ENCODE measurements at places on chromosomes 2 and 18.
A peak's percentile ranks its signal among the peaks of the same experiment; 100 is the strongest.

DNA sequence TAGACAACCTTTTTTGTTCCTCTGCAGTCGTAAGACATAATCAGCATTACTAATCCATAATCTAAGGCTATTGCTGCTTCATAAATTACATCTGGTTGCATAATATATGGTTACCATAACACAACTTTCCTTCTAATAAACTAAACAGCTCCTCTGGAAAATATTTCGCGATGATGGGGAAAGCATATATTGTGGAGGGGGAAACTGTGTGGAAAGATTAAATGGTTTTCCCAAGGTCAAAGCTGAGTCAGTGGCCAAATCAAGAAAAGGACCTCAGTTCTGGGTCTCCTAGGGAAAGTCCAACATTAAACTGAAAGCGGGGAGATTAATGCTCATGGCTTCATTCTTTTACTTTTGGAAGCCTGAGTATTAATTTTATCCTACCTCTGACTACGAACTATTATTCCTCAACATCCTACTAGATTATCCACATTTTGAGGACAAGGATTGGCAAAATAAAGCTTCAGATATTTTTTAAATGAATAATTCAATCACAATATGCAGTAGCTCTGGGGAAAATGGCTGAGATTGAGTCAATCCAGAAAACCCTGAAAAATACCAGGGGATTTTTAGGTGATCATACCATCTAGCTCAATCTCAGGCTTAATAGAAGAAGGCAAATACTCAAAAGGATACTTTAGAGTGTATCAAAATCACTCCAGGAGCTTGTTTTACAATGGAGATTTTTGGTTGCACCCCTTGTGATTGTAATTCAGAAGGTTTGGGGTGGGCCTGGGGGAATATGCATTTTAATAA is 33.8 kb upstream of the STK17B start:
- no peak for DNase-seq

DNA sequence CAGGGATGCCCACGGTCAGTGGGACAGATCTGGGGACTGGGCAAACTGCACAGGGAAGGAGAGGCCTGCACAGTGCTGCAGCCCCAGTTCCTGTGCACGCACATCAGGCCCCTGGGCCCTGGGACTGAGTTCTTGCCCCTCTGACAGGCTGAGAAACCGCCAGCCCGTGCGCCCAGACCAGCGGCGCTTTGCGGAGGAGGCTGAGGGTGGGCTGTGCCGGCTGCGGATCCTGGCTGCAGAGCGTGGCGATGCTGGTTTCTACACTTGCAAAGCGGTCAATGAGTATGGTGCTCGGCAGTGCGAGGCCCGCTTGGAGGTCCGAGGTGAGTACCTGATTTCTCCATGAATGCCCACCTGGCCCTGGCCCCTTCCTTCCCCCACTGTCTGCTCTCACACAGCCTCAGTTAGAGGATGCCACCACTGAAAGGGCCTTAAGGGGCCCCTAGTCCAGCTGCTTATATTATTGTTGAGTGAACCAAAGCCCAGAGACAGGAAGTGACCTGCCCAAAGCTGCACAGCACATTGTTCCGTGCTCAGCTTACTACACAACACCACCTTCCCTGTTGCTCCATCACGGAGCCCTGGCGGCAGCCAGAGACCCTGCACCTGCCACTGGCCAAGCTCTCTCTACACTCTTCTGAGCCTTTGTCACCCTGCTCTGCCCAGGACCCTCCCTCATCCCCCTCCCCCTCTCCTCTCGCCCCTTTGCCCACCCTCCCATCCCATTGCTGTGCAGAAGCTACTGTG is 29.8 kb downstream of the SPEG start:
- no peak for DNase-seq

- no peak for DNase-seq
These were observed 7.3 kb upstream of the CENPA start for GRCh38 chr2:26778507-26778906.

DNA sequence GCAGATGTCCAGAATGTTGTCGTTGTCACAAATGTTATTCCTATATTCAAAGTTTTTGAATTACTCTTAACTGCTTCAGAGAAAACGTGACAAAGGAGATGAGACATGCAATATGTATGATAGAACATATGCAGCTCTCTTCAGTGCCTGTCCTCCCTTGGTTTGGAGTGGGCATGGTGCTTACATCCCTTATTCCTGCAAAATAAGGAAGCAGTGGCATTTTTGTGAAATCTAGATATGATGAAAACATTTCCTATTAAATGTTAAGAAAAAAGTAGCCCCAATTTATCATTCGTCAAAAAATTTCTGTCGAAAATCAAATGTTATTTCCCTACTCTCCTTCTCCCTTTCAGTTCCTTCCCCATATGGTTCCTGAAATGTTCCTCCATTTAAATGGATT is 457.5 kb upstream of the FANCL start:
- DNase-seq = no peak

DNA sequence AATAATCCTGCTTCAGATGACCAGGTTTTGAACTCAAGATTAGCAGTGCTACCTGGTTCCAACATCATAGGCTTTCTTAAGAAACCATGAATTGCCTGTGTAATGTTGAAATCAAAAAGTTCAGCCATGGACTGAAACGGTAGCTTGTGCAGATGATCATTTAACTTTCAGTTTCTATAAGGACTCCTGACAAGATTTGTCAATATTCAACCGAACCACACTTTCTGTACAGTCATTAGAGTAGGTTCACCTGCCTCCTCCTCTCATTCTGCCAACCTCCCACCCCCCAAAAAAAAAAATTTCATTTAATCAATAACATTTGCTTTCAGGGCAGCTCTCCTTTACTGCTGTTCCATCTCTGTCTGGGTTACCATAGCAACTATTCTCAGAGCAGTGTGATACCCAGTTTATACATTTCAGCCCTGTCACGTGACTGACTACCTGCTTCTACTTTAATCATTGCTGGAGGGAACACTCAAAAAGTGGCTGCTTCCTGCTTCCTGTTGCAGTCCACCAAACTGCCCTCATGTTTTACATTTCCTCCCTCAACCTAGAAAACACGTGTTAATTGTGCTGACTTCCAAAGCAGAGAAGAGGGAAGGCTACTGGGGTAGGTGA is 275.5 kb downstream of the SS18 start:
- no peak for DNase-seq

- DNase-seq = peak; percentile 74
These were observed 30.7 kb downstream of the GPD2 start for GRCh38 chr2:156466739-156467405.

DNA sequence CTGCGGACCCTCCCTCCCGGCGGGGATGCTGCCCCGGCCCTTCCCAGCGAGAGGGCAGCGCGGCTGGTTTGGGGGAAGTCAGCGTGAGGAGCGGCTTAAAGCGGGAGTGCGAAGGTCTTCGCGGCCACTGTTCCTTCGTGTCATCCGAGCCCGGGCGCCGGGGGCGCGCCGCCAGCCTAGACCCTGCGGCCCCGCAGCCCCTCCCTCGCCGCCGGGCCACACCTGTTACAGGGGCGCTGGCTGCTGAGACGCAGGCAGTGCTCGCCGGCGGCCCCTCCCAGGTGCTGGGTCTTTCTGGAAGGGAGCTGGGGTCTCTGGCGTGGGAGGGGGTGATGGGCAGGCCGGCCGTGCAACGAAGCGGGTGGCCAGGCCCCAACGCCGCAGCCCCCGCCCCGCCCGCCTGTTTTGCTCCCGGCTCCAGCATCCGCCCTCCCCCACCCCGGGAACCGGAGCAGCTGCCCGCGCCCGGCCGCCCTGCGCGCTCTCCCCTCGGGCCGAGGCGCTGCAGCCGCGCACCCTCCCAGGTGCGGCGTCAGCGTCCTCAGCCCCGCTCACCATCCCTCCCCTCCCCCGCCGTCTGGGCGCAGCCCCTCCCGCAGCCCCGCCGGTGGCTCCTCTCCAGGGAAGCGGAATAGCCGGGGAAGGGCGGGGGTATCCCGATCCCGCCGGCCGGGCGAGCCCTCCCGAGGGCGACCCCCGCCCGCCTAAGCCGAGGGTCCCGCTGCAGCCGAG is 727 bp downstream of the KIF1A start:
- DNase-seq = no peak

DNA sequence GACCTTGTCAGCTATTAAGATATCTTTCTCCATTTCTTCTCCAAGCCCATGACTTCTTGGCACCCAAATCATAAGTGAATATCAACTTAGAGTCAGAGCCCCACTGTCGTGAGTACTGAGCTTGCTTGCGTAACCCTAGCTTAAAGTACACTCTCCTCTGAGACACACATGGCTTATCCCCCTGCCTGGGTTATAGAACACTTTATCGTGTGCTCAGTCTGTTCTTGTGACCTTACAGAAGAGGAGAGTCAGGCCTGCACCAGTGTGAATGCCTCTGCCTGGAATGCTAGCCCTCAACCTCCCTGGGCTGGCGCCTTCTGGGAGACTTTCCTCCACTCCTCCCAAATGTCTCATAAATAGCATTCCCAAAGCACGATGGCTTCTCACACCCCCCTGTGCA is 79.3 kb downstream of the CEP192 start:
- DNase-seq = peak; percentile 77

DNA sequence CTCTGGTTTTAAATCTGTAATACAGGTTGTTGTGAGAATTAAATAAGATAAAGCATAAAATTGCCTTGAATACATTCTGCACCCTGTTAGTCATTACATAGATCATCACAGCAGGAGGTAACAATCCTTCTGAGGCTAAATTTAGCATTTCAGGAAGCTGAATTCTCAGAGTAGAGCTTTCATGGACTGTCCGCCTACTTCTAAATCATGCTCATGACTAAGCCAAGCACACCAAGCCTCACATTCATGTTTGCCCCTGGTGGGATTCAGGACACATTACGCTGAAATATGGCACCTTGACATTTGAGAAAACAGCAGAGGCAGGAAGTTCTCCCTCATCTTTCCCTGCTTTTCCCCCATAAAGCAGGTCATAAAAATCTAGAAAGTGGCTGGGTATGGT is 16.6 kb upstream of the PIK3C3 start:
- peak; percentile 98 for DNase-seq

GRCh38 chr2:94956797-94957391 is 68.6 kb upstream of the MAL start:
- DNase-seq = peak; percentile 20

DNA sequence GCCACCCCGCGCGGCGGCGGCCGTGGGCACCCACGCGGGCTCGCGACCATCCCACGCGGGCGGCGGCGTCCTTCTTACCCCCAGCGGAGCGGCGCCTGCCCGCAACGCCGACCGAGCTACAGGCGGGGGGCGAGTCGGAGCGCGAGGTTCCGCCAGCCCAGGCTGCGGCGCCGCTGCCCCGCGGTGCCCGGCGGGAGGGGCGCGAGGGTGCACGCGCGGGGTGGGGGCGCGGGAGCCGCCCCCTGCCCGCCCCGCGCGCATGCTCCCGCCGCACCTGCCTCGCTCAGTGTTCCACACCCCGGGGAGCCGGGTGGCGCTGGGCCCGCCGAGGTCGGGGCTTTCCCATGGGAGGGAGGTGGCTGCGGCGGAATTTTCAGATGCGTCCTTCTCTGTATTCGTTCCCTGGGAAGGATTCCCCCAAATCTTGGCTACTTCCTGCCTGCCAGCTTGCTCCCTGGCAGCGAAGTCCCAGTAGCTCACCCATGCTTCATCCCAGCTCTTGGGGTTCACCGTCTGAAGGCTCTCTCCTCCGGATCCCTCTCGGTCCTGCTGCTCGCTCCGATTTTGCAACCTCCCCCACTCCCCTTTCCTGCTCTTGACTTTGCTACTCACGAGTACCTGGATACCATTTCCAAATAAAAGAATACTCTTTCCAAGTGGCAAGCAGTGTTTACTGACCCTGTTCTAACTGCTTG is at the start of gene L3MBTL4:
Gene L3MBTL4 (minus strand): TSS at position 189 of the 695 bp plus-strand sequence. CDS start 103,286 bp downstream, outside the sequence.
- DNase-seq = no peak

- peak; percentile 48 for DNase-seq
These were observed 142.2 kb downstream of the SATB2 start for GRCh38 chr2:199315299-199316179.

- DNase-seq = no peak
These were observed 13.8 kb upstream of the KCNS3 start for GRCh38 chr2:17864676-17865075.

- peak; percentile 29 for DNase-seq
These were observed 2.3 kb downstream of the SFXN5 start for GRCh38 chr2:73069041-73069854.

- peak; percentile 96 for DNase-seq
These were observed at the start of gene RMP24 for GRCh38 chr18:35972197-35973000. RMP24 (plus strand) TSS chr18:35972679.

- peak; percentile 73 for DNase-seq
These were observed 1583.4 kb upstream of the PIK3C3 start for GRCh38 chr18:40371673-40372072.

DNA sequence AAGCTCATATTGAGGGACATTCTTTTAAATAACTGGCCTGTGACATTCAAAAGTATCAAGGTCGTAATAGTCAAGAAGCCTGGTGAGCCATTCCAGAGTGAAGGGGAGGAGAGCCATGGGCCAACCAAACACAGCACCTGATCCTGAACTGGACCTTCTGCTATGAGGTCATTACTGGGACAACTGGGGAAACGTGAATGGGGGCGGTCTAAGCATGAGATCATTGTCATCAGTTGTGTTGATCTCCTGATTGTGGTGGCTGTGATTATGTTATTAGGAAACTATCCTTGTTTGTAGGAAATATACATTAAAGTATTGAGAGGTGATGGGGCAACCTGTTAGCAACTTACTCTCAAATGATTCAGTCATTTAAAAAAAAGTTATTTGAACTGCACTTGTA is 79.3 kb downstream of the FBXO15 start:
- DNase-seq = no peak

- no peak for DNase-seq
These were observed 191.8 kb downstream of the KCNH7 start for GRCh38 chr2:162646794-162647193.

Data from iris pigment epithelial cell (primary cell).